ENCODE measurements at places on chromosomes 1 and 21.

DNA sequence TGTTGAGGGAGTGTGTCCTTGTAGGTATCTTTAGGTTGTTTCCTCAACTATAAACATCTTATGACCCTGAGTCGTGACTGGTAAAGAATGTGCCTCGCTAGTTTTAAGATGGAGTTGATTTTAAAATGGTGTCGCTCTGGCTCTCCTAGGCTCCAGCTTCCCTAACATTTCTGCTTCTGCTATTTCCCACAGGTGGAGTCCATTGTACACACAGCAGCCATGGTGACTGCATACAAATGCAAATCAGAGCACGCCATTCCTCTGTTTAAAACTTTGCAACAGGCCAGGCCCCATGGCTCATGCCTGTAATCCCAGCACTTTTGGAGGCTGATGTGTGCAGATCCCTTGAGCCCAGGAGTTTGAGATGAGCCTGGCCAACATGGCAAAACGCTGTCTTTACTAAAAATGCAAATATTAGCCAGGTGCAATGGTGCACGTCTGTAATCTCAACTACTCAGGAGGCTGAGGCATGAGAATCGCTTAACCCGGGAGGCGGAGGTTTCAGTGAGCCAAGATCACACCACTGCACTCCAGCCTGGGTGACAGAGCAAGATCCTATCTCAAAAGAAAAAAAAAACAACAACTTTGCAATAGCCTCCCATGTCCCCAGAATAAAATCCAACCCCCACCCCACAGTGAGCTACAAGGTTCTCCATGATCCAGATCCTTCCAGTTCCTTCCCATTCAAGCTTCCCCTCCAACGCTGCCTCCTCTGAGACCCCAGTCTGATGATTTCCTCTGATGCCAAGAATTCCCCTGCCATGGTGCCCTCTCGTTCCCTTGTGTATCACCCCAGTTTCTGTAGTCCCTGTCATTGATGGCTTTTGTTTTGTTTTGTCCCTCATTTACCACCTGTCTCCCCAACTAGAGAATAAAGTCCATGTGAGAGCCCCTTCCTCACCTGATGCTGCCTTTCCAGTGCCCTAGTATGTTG lies 36.9 kb upstream of the KLHDC7A start:
- ATAC-seq: no peak

DNA sequence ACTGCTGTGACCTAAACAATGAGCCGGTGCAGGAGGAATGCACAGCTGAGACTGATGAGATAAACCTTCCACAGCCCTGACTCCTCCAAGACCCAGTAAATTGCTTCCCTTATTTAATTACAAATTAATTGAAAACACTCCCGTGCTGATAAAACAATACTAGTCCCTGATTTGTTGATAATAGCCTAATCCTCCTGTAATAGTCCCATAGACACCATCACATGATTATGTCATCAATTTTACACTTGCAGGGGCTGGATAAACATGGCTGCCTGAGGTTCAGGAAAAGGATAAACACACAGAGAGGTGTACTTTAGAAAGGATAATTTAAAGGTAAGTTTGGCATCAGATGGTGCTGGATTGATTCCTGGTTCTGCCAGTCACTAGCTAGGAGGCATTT lies 84.6 kb upstream of the SPAG17 start:
- ATAC-seq: no peak

DNA sequence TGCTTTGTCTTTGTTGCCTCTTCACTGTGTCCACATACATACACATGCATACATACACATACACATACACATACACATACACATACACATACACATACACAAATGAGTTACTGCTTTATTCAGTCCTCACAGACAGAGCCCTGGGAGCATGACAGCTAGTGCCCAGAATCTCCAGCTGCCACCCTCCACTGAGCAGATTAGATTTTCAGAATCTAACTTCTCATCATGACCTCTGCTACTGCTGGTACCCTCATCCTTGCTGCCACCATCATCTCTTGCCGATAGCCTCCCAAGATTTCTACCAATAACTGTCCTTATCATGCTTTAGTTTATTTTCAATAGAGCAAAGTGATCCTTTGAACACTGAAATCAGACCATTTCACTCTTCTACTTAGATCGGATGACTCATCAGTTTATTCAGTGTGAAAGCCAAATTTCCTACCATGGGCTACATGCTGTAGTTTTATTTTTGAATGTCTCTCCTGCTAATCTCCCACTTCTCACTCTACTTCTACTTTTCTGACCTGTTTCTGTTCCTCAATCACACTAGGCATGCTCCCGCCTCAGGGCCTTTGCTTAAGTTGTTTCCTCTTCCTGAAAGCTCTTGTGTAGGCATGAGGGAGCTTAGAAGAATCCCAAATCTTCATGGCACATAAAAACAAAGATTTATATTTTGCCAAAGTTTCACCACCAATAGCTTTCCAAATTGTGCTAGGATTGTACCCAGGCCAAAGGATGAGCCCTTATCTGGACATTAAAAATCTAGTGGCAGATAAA lies 43.0 kb downstream of the ATP6V1G3 start:
- ATAC-seq: peak; percentile 57

GRCh38 chr1:153178922-153179321 lies 24.3 kb upstream of the LELP1 start:
- ATAC-seq: no peak

DNA sequence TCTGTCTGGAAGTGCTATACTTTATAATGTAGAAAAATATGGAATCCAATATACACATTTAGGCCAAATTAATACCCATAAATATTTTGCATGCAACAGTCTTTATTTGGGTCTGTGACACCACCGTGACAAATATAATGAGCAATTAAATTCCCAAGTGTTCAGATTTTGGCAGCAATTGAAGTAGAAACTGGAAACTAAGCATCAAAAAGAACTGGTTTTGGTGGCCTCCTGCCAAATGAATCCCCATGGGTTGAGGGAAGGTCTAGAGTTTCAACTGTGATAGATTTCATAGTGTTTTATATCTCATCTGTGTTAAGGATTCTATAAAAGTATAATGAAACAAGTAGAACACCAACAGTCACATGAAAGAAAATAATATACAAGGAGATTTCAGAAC lies 88.4 kb downstream of the DPYD start:
- no peak for ATAC-seq

DNA sequence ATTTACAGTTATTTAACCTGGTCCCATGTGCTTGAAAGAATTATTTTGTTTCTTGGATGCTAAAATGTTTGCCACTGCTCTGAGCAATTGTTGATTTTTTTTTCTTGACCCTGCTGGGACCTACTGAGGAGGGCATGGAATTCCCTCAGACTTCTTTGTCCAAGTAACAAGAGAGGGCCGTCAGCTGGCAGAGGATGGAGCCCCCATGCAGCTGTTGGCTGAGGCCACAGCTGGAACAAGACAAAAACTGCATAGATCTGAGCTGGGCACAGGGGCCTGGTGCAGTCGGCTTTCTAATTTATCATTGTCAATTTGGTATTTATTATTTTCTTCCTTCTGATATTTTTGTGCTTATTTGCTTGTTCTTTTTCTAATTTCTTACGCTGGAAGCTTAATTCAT lies 39.6 kb upstream of the ABCG1 start:
- ATAC-seq: no peak

DNA sequence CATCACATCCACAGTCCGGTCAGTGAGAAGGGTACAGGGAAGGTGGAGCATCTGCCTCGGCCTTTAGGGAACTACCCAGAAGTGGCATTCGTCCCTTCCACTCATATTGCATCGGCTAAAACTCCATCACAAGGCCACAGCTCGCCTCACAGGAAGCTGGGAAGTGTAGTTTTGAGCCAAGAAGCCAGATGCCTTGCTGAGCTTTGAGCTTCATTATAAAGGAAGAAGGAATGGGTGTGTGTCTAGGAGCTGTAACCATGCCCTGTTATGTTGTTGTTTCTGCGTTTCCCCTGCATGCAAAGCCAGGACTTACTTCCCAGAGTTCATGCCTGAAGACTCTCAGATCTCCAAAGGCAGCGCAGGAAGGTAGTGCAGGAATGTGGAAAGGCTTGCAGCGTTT lies 61.1 kb downstream of the OPTC start:
- no peak for ATAC-seq

GRCh38 chr1:244076740-244077139 lies 25.7 kb downstream of the ZBTB18 start:
- ATAC-seq: no peak

Data from activated T-helper 17 cell treated with anti-CD3 and anti-CD28 coated beads, Interleukin-2, amount 50 U/mL, for 72 hours (primary cell).